ENCODE measurements at places on chromosomes 2 and 18.

GRCh38 chr2:212913640-212914306, 237.6 kb downstream of the IKZF2 start:
- no peak for DNase-seq
- no peaks in the 10 kb centered on the region for H3K27me3 ChIP-seq
- no peak overlapping the region for H3K4me3 ChIP-seq
- no peaks in the 10 kb centered on the region for H3K36me3 ChIP-seq
- no peak overlapping the region for H3K27ac ChIP-seq

DNA sequence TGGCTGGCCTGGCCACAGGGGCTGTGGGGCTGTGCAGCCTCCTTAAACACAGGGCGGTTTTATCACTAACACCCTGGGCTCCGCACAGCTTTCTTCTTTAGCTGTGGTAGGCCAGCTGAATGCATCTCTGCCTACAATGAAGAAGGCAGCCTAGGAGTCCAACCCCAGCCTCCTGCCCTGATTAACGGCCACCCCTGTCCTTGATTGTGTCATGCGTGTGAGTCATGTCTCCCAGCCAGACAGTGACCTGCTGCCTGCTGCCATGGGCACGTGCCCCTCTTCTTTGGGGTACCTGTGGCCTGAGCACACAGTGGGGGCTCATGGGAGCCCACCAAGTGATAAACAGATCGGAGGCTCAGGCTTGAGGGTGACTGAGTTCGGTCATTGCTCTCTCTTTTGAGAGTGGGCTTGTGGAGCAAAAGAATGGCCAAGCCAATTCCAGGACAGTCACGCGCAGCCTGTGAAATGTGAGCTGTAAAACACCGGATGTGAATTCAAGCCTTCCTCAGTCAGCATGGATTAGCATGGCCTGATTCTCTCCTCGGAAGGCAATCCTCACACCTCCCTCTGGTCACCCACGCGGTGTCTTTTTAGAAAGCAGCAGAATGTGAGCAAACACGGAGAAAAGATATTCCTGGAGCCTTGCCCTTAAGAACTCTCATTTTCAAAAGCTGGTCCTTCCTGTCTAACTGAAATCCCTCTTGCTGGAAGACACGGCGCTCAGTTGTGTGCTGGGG, 144.1 kb downstream of the CELF4 start:
- H3K36me3 ChIP-seq: no peaks in the 10 kb centered on the region
- no peaks in the 10 kb centered on the region for H3K27me3 ChIP-seq
- DNase-seq: no peak
- no peak overlapping the region for H3K27ac ChIP-seq
- H3K4me3 ChIP-seq: no peak overlapping the region

DNA sequence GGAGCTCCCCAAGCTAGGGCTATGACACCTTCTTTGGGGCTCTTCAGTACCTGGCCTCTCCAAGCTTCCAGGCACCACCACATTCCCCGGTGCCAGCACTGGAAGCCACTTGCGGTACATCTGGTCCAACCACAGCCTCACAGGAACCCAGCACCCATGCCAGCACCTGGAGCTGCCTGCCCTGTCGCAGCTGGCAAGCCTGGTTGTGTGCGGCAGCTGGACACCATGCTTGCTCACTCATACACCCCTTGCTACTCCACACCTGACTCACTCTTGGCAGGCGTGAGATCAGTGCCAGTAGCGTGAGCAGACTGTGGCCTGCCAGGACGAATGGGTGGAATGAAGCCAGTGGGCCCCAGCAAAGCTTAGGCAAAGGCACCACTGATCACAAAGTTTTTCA, 34.0 kb downstream of the LRRTM4 start:
- H3K4me3 ChIP-seq: no peak overlapping the region
- no peaks in the 10 kb centered on the region for H3K36me3 ChIP-seq
- no peaks in the 10 kb centered on the region for H3K27me3 ChIP-seq

DNA sequence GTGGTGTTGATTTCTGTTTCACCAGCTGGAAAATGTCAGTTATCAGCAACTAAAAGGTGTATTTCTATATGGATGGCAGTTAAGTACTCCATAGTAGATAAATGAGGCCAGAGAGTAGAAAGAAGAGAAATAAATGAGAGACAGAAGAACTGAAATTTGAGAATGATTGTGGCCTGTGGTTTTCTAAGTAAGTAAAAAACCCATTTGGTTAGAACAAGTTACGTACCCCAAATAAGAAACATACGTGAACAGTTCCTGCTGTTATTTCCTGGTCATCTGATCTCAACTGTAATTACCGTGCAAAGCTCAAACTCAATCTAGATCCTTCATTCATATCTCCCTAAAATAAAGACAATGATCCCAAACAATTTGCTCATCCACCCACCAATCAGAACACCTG, 181.3 kb downstream of the PID1 start:
- no peak overlapping the region for H3K4me3 ChIP-seq
- no peak for DNase-seq
- no peaks in the 10 kb centered on the region for H3K4me1 ChIP-seq
- H3K27me3 ChIP-seq: no peaks in the 10 kb centered on the region
- no peak overlapping the region for H3K27ac ChIP-seq
- H3K36me3 ChIP-seq: no peaks in the 10 kb centered on the region

Data from SK-N-SH (cell line).